Muscle of leg (tissue), 16 donors: ENCODE measurements at places on chromosomes 6 and 20. TPM values are rescaled to one million over a fixed set of nuclear protein-coding genes. Genes with fewer than 3 reads are reported as not detected.

Gene DLK2
- 2.0 TPM for total RNA-seq

Gene ANKRD66
- total RNA-seq: 0.66 TPM

Gene OR2H1
- not detected for total RNA-seq

Gene CFB
- 1.6 TPM for total RNA-seq

Gene HSPA12B
- total RNA-seq: 18.3 TPM

Gene IMPG1
- total RNA-seq: 0.22 TPM

Gene ATP9A
- total RNA-seq: 39.4 TPM

Gene HCK
- total RNA-seq: 4.9 TPM

Gene SAMD3
- total RNA-seq: 0.71 TPM

Gene EFCAB8
- total RNA-seq: 0.22 TPM

Gene ENPP5
- 4.7 TPM for total RNA-seq

Gene LCA5
- total RNA-seq: 5.3 TPM

Gene MYLK2
- total RNA-seq: 39.5 TPM

Gene KIF25
- 1.8 TPM for total RNA-seq

DNA sequence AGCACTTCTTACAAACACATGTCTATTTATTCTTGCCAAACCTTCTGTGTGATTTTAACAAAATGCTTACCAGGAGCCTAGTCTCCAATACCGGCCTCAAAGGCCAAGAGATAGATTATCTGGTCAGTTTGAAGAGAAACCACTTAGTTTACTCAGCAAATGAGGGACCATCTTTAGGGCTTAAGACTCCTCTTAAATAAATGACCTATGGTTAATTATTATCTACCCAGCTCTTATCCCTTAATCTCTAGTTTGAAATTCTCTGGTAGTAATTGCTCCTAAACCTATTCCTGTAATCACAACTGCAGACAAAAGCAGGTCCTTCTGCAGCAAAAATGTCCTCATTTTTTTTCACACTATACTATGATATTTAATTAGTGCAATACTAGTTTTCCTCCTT is 301.8 kb downstream of the KIF16B start:
- DNase-seq: no peak

GRCh38 chr6:42095776-42096541 is 45.6 kb downstream of the TAF8 start:
- no peak for DNase-seq

- no peak for DNase-seq
Observed at GRCh38 chr6:159098636-159099106, 53.9 kb upstream of the TAGAP start.

- DNase-seq: peak; percentile 18
Observed at GRCh38 chr6:474453-475185, 83.1 kb downstream of the IRF4 start.

DNA sequence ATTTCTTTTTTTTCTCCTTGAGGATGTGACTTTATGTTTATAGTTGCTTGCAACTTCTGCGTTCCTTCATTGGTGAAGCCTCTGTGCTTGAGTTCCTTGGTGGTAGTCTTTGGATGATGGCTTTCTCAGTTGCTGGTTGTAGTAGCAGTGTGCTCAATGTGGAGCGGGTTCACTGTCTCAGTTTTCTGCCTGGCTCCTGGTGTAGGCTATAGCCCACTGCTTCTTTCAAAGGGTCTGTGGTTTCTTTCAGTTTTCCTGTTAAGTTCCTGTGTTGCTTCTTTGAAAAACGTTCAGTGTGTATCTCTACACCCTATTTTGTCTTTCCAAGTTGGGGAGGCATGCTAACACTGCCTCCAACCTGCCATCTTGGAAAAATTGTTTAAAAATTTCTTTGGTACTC is 33.9 kb upstream of the ZBTB24 start:
- DNase-seq: no peak

GRCh38 chr6:45812922-45813321 is 202.7 kb downstream of the CLIC5 start:
- peak; percentile 60 for DNase-seq

DNA sequence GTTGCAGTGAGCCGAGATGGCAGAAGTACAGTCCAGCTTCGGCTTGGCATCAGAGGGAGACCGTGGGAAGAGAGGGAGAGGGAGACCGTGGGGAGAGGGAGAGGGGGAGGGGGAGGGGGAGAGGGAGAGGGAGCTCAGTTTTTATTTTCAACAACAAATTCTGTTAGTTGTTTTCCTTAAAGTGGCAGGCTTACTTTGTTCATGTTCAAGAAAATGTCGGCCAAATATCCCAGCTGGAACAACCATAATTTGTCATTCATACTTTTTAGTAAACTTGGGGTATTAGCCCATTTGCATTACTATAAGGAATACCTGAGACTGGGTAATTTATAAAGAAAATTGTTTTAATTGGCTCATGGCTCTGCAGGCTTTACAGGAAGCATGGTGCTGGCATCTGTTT is 2.5 kb upstream of the TULP4 start:
- no peak for DNase-seq

- peak; percentile 77 for DNase-seq
Observed at GRCh38 chr20:362271-363254, 15.7 kb downstream of the NRSN2 start.

DNA sequence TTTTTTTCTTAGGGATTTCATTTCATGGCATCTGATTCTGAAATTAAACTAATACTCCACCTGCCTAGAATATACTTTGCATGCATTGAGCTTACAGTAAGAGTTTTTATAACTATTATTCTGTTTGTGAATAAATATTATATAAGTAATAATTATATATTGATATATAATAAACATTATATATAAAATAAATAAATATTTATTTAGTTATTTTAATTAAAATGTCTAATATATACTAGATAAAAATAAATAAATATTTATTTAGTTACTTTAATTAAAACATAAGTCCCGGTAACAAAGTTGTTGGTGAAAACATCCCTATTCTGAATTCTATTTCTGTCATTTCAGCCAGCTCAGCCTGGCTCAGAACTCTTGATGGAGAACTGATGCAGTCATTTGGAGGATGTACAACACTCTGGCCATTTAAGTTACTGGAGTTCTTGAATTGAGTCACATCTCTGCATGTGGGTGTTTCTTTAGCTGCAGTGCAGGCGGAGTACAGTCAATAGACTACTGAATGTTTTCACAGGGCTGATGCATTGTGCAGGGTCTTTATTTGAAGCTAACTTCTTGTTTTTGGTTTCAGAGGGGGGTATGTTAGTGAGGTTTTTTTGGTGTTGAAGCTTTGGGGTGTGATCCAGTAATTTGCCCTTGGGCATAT is 508.9 kb upstream of the ADGRB3 start:
- no peak for DNase-seq

DNA sequence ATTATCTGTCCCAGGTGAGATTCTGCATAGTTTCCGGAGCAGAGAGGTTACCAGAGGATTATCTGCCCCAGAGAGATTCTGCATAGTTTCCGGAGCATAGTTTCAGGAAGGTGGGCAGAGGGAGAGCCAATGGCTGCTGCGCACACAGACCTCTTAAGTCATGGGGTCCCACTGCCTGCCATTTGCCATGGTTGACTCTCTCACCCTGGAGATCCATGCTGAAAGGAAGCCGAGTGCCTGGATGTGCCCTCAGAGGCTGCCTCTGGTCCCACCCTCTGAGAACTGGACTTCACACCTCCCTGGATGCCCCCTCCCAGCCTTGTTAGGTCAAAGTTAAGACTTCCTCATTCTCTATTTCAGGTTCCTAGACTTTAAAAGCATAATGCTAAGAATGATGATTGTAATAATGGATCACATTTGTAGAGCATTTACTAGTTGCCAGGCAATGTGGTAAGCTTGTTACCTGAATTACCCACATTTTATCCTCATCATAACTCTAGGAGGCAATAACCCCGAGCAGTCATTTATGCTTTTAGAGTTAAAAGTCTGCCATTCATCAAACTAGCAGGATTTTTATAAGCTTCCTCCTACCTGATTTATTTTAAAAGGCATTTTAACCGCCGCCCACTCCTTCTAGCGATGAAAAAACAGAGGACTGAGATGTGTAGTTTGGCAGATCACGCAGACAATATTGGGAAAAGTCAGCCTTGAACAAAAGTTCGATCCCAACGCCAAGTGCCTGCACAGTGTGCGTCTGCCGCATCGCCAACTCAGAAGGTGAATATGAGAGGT is 11.9 kb downstream of the SERPINB9 start:
- no peak for DNase-seq

DNA sequence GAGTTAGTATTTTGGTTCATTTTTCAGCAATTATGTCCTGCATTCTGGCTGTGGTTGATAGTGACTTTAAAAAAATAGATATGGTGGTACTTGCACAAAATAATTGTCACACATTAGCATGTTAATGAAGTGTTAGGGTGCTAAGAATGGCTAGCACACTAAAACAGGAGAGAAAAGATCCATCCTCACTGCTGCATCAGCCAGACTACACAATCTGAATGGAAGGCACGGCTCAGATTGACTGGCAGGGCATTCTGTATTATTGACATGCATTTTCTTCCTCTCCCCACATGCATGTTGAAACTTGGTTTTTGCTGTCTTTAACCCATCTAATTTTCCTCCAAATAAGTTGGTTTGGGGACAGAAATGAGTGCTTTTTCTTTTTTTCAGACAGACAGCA is 306.3 kb downstream of the PRL start:
- no peak for DNase-seq

- peak; percentile 45 for DNase-seq
Observed at GRCh38 chr6:156557251-156557910, 219.8 kb upstream of the ARID1B start.

DNA sequence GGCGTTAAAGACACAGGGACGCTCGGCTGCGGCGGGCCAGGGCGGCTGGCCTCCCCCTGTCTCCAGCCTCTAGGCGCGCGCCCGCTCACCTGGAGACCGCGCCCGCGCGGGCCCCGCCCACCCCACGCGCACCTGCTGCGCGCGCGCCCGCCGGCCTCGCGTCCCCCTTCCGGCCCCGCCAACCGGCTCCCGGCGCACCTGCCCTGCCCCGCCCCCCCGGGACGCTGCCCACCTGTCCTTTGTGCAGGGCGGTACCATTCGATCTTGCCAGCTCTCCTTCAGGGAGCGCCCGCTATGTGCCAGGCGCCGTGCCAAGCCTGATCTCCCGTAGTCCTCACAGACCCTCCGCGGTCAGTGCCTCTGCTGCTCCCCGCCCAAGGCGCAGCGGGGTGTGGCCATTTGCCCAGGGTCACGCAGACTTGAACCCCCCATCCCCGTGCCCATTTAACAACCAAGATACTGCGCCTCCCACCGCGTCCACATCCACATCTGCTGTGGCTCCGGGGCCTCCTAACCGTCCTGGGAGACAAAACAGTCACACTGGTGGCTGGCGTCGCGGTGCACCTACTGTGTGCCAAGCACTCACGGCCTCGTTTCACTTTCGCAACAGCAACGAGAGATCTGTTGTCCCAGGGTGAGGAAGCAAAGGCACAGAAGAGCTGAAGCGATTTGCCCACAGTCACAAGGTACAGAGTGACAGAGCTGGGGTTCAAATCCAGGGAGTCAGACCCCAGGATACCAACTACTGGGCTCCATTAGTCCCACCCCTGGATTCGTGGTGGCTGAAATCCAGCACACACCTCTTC is 48.1 kb downstream of the NOL4L start:
- DNase-seq: no peak

GRCh38 chr6:150490586-150490985 is 109.1 kb upstream of the PLEKHG1 start:
- no peak for DNase-seq

DNA sequence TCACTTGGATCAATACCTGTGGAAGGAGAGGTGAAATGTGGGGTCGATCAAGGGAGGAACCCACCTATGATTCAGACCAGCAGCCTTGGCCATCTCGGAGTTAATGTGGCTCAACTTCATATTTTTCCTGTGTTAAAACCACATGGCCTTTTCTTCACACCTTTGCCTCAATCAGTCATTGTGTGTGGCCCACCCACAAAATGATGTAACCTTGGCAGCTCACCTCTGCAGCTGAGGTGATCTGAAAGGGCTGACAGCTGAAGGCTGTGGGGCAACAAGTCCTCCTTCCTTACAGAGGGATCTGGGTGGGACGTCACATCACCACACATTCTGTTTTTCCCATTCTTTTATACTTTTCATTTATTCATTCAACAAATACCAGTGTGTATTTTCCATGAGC is 357.1 kb upstream of the HSF2 start:
- no peak for DNase-seq

GRCh38 chr6:107408714-107409113 is 50.6 kb downstream of the PDSS2 start:
- peak; percentile 20 for DNase-seq

- DNase-seq: no peak
Observed at GRCh38 chr20:36585410-36586125, 12.2 kb downstream of the TGIF2 start.

DNA sequence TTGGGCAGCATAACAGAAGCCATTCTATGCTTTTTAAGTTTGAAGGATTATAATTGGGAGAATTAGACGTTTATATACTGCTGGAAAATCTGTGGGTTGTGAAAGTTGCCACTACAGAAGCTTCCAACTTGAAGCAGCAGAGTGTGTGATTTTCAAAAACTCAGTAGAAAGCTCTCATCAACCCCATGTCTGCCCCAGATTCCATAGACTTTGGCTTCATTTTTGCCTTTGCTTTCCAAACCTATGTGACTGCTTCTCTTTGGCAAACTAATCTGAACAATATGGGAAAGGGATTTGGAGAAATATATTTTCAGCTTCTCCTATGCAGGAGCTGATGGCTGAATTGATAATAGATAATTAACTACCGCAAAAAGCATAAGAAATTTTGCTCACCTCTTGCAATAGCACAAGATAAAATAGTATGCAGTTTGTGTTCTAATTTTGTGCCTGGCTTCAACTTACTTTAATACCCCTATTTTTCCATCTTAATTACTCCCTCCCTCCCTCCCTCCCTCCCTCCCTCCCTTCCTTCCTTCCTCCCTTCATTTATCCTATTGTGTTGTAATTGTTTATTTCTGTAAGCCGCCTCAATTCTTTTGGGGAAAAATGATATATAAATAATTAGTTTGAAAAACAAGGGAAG is 214.1 kb upstream of the HS3ST5 start:
- peak; percentile 85 for DNase-seq

GRCh38 chr20:47453167-47453782 is 48.4 kb upstream of the NCOA3 start:
- no peak for DNase-seq

- DNase-seq: no peak
Observed at GRCh38 chr20:34922654-34923381, 32.8 kb downstream of the GSS start.

DNA sequence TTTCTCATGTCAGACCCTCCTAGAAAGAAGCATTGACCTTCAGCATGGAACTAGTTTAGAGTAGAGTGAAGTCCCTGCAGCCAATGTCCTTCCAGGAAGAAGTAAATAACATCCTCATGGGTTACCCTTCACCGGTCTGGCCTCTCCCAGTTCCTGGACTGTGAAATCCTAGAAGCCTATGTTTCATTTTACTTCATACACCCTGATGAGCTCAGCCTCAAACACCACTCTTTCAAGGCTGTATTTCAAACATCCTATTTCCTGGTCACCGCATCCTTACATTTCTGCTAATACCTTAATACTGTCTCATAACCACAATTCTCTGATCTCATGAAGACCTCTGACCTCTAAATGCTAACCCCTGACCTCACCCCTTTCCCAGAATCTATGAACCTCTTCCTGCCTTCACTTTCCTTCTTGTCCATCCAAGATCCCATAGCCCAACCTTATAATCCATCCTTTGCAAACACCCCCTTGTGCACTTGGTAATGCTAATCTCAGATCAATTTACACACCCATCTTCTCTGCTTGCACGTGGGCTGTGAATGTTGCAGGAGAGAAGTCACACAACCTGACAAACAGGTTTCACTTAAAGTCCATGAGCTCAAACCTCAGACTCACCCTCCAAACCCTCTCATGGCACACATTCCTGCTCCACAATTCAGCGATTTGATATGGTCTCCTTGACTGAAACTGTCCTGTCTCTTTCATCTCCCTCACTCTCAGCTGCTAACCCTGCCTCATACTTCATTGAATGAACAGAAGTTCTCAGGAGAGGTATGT is 30.2 kb downstream of the SLC2A10 start:
- DNase-seq: no peak

- peak; percentile 35 for DNase-seq
Observed at GRCh38 chr6:104597541-104598050, 262.1 kb downstream of the HACE1 start.
